Stimulated activated CD8-positive, alpha-beta memory T cell treated with anti-CD3 and anti-CD28 coated beads, Interleukin-7, amount 100 ng/mL, for 1 hour (primary cell): ENCODE measurements at places on chromosomes 5 and 9.

- no peak for DNase-seq
Measured at GRCh38 chr9:78053627-78054026, 22.0 kb upstream of the GNAQ start.

DNA sequence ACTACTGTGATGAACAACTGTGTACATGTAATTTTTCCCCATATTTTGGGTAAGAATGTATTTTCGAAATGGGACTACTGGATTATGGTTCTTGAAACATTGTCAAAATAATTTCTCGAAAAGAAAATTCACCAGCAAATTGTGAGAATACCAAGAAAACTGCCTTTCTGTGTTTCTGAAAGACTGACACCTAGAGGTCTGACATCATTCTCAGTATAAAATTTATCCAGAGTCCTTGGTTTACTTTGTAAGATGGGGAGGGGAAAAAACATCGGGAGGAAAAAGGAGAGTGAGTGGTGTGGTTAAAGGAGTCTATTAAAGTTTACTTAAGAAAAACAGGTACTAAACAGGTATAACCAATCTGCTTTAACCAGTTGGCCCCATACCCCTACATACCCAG is 149.2 kb downstream of the CEP120 start:
- no peak for DNase-seq

DNA sequence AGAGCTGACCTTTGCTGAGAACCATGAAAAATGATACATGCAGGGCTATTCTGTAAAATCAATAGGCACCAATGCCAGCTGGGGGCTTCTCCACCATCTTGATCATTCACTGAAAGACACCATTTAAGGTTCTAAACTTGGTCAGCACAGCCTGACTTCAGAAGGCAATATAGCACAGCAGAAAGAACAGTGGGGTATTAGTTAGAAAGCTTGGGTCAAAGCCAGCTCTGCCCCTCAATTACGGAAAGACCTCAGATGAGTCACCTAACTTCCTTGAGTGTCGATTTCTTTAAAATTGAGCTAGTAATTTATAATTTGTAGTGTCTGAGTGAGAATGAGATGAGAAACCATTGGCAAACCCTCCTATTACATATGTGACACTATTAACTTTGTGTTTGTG is 3.4 kb downstream of the TNC start:
- no peak for DNase-seq

DNA sequence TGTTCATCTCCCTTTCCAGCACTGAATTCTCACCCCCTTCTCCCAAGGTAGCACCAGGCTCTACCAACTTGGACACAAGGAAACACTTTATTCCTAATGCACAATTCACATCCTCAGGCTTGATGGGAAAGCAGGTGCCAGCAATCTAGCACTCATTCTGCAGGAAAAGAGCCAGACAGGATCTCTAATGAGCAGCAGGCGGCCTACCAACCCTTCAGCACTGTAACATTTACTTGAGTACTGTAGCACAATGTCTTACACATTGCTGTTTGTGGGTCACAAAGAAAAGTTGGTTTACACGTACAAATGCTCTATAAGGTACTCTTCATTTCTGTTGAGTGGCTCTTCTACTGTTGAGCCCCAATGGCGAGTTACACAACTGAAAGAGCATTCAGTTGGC is 254.4 kb downstream of the MLLT3 start:
- DNase-seq, result no peak

- no peak for DNase-seq
Measured at GRCh38 chr9:4548811-4549725, 58.8 kb downstream of the SLC1A1 start.

DNA sequence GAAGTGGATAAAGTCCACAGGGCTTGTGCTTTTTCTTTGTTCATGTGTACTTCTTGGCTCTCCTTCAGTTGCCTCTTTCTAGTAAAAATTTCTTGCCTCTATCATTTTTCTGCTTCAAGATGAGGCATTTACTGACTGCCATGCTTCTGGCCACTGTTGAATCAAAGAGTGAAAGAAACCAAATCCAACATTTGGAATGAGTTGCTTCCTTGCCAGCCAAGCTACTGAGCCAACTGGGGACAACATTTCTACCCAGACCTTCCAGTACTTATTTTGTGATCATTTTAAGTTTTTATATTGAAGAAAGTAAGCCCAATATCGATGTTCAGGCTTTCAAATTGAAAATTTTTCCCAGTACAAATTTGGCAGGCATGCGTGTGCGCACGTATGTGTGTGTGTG is 73.2 kb downstream of the SNCAIP start:
- DNase-seq, result no peak

DNA sequence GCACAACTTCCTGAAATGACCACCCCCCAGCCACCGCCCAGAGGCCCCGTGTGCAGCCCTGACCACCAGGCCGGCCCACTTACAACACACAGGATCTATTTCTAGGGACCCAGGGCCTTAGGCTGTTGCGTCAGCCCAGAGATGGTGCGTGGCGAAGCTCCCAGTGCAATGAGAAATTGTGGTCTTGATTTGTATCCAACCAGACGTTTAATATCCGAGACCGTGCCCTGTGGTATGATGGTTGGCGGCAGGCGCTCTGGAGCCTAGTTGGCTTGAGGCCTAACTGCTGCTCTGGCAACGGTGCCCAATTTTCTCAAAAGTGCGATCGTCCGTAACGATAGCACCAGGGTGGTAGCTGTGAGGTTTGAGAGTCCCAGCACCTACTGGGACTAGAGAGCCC is 32.6 kb upstream of the SLC6A19 start:
- no peak for DNase-seq

DNA sequence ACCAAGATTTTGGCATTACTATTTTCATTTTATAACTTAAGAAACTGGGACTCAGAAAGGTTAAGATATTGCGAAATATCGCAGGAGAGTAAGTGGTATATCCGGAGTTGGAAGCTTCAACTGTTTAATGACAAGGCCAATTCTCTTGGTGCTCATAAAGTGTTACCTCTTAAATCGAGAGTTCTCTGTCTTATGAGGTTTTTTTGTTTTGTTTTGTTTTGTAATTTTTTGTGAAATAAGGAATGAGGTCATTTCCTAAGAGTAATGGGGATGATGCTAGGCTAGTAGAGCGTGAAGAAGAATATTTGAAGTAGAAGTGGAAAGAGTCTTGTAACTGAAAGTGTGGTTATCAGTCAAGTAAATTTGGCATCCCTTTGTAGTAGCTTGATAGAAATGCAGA is 183.2 kb upstream of the DAB2 start:
- DNase-seq, result no peak

- DNase-seq, result no peak
Measured at GRCh38 chr9:83362341-83362995, 175.7 kb downstream of the FRMD3 start.

- no peak for DNase-seq
Measured at GRCh38 chr5:157571357-157571827, 4.2 kb downstream of the ADAM19 start.

DNA sequence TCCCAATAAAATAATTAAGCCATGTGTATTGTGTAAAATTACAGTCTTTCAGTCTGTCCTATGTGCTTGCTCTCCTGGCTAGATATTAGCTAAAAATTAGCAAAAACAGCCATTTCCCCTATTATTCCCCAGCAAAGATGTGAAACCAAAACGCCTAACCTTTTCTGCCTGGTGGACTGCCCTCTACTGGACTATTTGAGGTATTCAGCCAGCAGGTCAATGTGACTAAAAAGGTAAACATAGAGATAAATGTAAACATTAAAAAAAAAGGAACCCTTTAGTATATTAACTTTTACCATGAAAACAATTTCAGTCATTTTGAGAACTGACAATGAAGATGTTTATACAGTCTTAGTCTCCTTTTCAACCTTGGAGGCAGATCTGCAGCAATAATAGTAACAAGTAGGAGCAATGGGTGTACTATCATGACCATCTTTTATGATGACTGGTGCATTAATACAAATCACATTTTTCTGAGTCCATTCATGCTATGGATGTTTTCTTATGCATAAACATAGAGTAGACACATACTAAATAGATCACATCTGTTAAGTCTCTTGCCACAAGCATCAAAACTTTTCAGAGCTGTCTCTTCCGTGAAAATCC is 10.1 kb downstream of the ATG12 start:
- no peak for DNase-seq

- DNase-seq, result no peak
Measured at GRCh38 chr5:134552301-134552700, 26.8 kb downstream of the JADE2 start.

DNA sequence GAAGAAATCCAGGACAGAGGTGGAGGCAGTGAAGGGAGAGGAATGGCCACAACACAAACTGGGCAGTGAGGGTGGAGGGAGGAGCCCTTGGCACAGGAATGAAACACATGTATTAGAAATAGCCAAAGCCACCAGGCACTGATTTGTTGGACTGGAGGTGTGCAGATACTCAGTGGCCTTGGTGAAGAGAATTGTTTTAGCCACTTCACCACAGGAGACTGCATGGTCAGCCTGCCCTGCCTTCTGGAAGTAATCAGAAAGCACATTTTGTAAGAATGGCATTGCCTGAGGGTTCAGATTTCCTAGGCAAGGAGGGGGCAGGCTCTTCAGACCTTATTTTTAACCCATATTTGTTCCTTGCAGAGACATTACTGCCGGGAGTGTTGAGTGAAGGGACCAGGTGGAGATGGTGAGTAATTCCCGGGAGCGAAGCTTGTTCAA is 2.2 kb downstream of the SGCD start:
- DNase-seq, result no peak

DNA sequence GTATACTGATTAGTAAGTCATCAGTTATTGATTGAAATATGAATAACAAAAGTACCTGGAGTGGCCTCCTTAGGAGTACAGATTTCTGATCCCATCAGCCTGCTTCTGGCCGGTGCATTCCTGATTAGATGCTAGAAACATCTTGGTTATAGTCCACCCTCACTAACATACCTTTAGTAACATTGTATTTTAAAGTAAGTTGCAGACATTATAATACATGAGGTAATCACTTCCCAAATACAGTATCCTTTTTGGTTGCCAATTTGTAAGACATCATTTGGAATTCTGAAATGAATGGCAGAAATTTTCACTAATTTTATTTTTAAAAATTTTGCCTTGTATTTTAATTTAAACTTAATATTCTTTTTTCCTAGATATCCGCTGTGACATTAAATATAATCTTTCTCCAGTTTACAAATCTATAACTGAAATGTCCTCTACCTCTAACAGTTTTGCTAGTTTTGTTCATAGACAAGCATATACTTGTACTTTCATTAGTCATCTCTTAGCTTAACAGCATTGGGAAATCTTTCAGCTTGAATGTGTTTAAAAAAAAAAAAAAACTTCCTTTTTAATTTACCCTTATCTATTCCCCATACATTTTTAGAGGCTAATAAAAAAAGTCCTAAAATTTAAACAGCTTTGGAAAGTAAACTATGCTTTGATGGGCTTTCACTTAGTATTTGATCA is 178.9 kb downstream of the XRCC4 start:
- DNase-seq, result no peak

- DNase-seq, result no peak
Measured at GRCh38 chr5:18152671-18153070, 518.4 kb downstream of the TAF11L14 start.

GRCh38 chr9:72509053-72509452 is 12.4 kb upstream of the TMC1 start:
- no peak for DNase-seq

DNA sequence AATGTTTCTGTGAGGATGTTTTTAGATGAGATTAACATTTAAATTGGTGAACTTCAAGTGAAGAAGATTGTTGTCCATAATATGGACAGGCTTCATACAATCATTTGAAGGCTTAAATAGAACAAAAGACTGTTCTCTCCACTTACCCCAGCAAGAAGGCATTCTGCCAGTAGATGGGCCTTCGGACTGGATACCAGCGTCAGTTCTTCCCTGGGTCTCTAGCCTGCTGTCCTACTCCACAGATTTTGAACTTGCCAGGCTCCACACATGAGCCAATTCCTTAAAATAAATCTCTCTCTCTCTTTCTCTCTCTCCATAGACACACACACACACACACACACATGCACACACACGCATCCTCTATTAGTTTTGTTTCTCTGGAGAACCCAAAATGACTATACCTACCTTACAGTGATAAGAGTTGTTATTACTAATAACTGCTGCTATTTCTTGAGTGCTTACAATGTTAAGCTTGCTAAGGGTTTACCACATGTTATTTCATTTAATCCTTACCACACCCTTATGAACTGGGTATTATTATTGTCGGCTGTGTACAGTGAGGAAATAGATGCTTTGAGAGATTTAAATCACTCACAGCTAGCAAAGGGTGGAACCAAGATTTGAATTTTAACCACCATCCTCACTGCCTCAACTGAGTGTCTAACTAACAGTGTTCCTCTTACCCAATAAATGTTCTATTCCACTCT is 19.8 kb upstream of the IQGAP2 start:
- no peak for DNase-seq

GRCh38 chr9:111463048-111463447 is 21.1 kb downstream of the ECPAS start:
- no peak for DNase-seq

DNA sequence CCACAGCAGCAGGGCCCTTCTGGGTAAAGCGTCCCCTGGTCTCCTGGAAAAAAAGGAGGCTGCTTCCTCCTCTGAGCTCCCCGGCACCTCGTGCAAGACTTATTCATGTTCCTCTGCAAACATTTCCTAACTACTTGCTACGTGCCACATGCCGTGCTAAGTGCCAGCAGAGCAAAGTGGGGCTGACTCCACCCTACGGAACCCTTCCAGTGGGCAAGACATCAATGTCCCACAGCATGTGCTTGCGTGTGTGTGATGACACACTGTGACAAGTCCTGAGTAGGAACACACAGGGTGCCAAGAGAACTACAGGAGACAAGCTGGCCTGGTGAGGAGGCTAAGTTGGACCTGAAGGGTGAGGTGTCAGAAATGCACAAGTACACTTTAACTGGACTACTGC is 57.4 kb downstream of the SEMA4D start:
- DNase-seq, result no peak

DNA sequence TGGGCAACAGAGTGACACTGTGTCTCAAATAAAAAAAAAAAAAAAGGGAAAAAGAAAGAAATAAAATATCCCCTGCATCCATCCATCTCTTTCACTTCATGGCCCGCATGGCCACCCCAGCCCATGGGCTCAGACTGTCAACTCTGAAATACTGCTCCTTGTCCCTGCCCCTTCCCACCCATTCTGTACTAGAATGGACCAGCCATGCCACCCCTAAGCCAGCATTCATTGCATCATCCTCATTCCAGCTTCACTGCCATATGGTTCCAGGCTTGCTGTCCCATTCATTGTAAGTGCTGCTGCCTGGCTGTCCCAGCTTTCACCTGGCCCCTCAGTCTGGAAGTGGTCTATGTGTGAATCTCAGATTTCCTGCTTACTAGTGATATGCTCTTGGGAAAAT is 46.2 kb downstream of the SPRY4 start:
- no peak for DNase-seq

- no peak for DNase-seq
Measured at GRCh38 chr9:86585422-86586143, 231.4 kb upstream of the TUT7 start.

GRCh38 chr9:110650261-110650660 is 18.3 kb upstream of the MUSK start:
- DNase-seq, result no peak

- DNase-seq, result no peak
Measured at GRCh38 chr5:61455179-61456006, 123.3 kb downstream of the ZSWIM6 start.

DNA sequence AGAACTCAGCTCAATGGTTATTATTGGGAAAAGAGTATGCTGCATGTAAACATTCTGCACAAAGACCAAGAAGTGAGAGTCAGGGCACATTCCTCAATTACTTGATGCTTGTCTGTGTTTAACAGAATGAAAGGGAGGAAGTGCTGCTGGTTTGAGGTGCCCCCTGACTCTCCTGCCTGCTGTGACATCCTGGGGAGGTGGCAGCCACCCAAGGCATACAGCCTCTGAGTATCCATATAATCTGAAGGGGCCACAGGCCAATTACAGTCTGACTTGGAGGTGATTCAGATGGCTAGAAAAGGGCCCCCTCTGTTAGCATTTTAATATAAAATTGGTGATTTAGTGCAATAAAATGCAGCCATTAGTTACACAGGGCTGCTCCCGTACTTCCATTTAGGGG is 313.8 kb downstream of the ASTN2 start:
- DNase-seq, result no peak
